ENCODE measurements at places on chromosomes 3 and 15.

DNA sequence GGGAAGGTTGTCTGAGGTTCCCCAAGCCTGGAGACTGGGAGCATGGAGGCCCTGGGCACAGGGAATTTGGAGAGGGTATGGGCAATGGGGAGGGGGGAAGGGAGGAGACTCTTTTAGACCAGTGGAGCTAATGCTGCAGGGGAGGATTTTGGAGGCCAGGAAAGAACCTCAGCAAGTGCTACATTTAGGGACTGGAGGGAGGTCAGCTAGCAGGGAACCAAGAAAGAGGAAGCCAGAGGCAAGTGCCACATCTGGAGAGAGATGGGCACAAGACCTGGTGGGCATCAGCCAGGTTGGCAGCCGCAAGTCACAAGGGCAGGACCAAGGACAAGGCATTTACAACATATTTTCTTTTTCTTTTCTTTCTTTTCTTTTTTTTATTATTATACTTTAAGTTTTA is 20.7 kb downstream of the PLEKHO2 start:
- DNase-seq, result no peak

DNA sequence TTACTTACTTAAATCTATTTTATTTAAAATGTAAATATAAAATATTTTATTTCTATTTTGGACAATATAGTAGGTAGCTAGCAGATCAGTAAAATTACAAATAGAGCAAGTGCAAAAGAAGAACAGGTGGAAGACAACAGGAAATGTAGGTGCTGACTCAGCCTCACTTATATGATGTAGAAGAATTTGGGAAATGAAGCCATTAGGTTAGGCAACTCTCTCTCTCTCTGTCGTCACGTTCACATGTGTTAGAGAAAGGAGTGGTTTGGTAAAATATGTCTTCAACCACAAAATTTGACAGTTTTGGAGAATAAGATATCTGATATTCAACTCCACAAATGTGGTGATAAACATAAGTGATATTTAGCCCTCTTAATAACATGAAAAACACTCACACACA is 532.5 kb upstream of the KCNMB2 start:
- no peak for DNase-seq

DNA sequence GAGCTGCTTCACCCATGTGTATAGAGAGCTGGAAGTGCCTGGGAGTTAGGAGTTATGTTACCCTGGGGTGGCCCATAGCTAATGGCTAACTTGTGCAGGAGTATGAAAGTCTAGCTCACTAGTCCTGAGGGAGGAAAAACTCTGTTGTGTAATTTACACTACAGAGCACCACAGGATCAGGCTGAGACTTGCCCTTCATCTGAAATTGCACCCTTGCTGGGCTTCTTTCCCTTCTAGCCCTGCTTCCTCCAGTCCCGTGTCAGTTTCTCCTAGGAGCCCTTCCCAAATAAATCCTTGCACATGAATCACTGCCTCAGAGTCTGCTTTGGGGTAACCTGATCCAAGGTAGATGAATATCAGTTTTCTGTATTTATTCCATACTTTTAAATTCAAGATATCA is 40.0 kb downstream of the CTXND1 start:
- DNase-seq, result no peak

DNA sequence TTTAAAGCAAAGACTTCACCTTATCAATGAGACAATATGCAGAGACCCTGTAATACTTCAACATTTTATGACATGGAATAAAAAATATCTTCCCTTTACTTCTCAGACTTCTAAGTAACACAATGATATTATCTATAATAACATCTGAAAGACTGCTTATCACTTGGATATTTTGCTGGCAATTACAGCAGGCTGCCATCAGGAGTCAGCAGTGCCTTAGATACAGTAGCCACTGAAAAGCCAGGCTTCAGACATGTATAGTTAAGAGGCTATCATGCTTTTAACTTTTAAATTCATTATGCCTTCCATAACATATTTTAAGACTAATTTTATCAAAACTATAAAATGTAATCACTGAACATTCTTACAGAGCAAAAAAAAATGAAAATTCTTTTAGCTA is 227.5 kb downstream of the NEK10 start:
- DNase-seq, result peak; percentile 22

GRCh38 chr3:47005212-47006144 is 26.0 kb downstream of the NBEAL2 start:
- no peak for DNase-seq
